ENCODE measurements at places on chromosomes 3 and 15.

GRCh38 chr3:49158792-49159191 is 7.3 kb downstream of the CCDC71 start:
- no peak for DNase-seq

DNA sequence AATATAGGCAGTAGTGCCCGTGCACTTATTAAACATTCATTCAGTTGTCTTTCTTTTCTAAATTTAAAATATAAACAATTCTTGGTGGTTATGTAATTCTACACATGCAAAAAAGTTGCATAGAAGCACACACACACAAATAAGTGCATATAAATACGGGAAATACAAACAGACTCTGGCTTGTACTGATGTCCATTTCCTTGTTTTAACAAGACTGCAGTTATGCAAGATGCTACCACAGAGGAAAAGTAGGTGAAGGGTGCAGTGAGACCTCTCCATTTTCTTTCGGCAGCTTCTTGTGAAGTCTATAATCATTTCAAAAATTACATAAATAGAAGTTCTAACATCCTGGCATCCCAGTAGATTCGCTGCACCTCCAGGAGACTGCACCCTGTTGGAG is 130.6 kb upstream of the BCL6 start:
- no peak for DNase-seq

GRCh38 chr15:70563561-70564095 is 199.7 kb downstream of the UACA start:
- DNase-seq, result no peak

DNA sequence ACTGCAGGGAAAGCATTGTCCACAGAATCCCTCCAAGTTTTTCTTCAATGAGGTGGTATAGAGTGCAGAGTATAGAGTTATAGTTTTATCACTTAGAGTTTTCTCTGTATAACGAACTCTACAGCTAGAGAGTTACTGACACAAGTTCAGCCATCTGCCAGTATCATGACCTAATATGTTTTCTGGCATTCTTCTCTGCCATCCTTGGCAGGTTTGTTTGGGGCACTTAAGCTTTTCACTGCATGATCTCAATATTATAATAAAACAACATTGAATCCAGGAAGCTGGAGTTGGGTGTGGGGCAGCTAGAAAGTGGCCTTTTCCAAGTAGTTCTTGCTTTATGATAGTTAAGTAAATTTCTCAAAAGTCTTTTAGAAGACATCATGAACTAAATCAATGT is 743.5 kb upstream of the ARPP21 start:
- DNase-seq, result no peak

- no peak for DNase-seq
These were observed 1026.2 kb upstream of the NR2F2 start for GRCh38 chr15:95304151-95304946.

Measured in T-helper 2 cell treated with Interferon-gamma antibody and Interleukin-4, amounts not matched to agents 5 μg/mL and 100 μg/mL, for 36 hours (primary cell).